ENCODE measurements at places on chromosomes 3 and 15.

DNA sequence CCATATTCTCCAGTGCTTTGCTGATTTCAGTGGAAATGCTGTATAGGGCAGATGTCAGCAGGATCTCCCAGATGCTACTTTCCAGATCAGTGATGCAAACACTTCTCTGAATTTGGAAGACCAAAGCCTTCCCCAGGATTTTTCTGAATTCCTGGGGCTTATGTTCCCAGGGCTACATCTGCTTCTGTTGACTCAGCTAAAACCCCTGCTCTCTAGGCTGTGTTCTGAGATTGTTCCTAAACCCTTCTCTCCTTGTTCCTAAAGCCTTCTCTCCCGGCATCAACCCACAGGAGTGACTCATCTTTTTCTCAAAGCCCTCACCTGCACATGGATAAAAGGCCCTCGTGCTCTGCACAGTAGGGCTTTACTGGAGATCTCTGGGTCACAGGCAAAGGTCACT is 35.5 kb downstream of the FAH start:
- DNase-seq = no peak

- DNase-seq = no peak
Measured at GRCh38 chr15:47442371-47442770, 274.9 kb upstream of the SEMA6D start.

GRCh38 chr3:88321363-88322050 is 171.7 kb downstream of the C3orf38 start:
- no peak for DNase-seq

DNA sequence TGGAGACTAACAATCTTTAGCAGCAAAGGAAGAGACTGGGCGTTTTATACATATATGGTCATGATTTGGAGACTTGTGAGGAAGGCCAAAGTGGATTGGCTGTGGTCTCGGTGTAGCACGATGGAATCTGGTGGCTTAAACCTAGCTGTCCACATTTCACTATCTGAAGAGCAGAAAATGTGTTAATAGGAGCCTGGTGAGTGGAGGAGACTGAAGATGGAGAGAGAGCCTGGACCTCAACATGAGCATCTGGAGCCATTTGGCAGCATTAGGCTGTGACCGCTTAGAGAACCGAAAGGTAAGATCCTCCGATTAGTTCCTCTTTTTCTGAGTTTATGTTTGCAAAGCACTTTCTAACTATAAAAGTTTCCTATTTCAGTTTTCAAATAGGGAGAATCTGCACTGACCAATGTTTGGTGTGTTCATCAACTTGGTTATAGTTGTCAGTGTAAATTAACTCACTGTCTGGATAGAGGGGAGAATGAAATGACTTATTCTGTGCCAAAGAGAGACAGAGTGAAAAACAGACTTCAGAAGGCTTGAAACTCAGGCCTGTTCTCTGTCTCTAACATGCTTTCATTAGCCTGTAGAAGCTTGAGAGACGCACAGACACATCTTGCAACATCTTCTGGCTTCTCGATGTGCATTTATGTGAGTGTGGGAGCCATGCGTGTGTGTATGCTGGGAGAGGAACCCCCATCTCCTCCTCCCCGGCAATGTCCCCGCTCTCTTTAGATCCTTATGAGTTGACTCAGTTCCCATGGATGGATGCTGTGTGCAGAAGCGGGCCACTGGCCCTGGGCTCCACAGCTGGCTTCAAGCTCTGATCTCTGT is 244.7 kb upstream of the TBL1XR1 start:
- no peak for DNase-seq

- no peak for DNase-seq
Measured at GRCh38 chr3:109825971-109826810, 488.8 kb upstream of the DPPA4 start.

DNA sequence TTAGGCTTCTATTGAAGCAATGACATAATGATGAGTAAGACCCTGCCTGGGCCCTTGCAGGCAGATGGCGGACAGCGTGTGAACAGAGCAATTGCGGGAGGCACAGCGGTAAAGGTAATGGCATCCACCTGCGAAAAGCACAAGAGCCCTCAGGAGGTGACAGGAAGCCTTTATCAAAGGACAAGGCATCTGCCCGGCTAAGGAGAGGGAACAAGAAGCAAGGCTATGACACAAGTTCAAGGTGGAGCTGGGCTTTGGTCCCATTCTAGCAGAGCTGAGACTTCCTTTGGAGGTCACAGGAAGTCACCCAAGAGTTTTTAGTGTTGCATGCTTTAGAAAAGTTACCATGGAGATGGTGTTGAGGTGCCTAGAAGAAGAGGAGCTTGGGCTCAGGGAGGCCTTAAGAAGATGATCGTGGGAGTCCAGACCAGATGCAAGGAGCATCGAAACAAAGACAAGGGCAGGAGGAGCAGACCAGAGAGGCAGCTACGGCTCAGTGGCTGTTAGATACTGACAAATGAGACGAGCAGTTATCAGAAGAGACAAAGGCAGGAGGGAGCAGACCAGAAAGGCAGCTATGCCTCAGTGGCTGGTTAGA is 34.5 kb downstream of the OSBPL10 start:
- DNase-seq = no peak

DNA sequence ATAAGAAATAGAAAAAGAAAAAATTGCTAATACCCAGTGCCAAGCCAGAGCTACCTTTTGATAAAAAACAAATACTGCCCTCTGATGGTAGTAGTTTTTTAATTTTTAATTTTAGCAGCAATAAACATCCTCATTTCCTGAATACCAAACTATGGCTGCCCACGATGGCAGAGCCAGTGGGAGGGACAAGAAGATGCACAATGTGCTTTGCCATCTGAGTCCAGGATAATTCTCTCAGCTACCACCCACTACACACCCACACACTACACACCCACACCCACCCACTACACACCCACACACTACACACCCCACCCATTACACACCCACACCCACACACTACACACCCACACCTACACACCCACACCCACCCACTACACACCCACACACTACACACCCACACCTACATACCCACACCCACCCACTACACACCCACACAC is 17.8 kb downstream of the CEP19 start:
- no peak for DNase-seq

DNA sequence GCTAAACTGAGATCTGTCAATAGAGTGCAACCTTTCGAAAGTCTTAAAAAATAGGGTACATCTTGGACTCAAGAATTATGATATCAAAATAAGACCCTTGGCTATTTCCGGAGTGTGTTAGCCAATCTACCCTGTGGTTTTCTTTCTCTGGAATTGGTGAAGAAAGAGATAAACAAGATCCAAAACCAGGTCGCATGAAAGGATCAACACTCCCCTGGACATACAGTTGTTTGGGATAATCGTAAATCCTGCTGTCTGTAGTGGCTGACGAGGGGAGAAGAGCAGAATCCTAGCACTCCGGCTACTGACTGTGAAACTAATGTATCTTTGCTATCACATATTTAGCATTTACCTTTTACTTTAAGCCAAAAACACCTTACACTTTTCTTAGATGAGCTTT is 30.9 kb downstream of the FNDC3B start:
- no peak for DNase-seq

DNA sequence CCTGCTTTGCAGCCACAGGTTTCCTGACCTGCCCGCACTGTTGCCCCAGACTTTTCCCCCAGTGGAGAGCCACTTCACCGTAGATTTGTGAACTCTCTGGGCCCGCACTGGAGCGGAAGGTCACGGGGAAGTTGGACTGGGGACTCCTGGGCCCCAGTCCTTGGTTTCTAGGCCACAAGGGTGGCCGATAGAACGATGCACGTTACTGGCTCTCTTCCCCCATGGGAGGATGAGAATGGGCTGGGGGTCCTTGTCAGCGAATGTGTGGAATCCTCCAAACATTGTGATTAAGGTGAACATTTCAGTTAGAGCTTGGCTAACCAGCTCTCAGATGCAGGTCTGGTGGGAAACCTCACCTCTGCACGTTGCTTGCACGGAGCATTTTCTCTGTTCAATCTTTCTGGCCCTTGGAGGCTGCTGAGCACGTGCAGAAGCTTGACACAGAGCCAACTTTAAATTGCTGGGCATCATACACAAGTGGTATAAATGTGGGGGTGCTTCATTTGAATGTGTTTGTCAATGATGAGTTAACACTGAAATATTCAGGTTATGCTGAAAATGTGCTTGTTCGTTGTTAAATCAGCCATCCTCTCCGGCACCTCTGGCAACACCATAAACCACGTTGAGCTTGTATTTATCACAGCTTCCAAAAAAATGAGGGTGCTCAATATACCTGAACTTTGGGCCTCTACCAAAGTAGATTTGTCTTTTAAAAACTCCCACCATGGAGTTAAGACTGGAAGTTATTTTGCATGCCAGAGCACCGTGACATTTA is 976 bp downstream of the DIS3L start:
- DNase-seq = no peak

GRCh38 chr3:106213954-106214353 is 345.1 kb upstream of the CBLB start:
- no peak for DNase-seq
